ENCODE measurements at places on chromosomes 3 and 15.

GRCh38 chr3:133412183-133413132 lies 12.6 kb downstream of the BFSP2 start:
- no peak for DNase-seq

DNA sequence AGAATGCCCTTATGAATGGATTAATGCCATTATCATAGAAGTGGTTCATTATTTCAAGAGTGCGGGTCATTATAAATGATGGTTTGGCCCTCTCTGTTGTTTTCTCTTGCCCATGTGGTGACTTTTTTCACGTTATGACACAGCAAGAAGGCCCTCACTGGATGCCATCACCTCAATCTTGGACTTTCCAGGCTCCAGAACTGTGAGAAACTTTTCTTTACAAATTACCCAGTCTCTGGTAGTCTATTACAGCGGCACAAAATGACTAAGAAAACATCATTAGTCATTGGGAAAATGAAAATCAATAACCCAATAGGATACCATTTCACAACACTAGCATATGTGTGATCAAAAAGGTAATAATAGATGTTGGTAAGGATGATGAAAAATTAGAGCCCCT lies 119.0 kb upstream of the LPP start:
- DNase-seq = no peak

DNA sequence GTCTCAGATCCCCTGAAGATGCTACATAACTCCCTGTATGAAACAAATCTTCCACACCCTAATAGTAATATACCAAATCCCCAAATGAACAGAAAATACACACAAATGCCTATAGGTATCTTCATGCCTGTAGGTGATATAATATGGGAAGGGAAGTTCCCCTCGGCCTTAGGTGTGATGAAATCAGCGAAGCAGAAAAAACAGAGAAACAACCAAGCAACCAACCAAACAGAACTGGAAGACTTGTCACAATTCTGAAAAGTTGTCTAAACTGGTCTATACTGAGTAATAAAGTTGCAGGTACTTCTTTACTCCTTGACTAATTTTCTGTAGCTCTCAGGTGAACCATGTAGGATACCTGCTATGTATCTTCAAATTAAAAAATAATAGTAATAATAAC lies 82.2 kb upstream of the SATB1 start:
- no peak for DNase-seq

DNA sequence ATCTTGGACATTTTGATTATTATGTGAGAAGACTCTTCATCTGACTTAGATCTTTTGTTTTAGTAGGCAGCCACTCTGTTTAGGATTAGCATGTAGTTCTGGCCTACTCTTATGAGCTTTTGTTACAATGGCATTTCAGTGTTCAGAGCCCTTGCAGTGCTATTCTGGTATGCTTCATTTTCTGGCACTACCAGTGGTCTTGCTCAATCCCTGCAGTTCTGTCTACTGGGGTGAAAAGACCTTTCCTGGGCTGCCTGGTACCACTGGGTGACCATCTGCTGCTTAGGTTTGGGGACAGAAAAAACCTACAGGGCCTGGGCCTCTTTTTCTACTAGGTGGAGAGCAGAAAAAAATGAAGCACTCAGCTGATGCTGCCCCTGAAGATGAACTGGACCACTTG lies 42.5 kb downstream of the IL16 start:
- DNase-seq = no peak

GRCh38 chr3:104676241-104676640 lies 690.5 kb upstream of the ALCAM start:
- no peak for DNase-seq

DNA sequence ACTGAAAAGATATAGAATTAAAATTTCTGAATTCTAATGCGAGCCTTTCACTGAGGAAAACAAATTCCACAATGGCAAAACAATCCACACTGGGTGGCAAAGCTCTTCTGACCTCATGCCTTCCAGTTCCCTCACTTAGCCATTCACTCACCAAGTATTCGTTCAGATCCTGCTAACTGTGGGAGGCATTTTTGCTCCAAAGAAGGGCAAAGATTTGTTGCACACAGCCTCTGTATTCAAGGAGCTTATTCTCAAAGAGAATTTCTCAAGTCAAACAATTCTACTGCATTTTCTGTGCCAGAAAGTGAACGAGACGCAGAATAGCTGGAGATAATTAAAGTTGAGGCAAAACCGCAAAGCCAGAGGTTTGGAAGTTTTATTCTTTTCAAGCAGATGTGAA lies 77.3 kb downstream of the CPNE4 start:
- DNase-seq = no peak

GRCh38 chr3:127475975-127476705 lies 114.4 kb downstream of the TPRA1 start:
- DNase-seq = no peak

- DNase-seq = no peak
Measured at GRCh38 chr15:26128611-26129140, 265.5 kb upstream of the ATP10A start.

DNA sequence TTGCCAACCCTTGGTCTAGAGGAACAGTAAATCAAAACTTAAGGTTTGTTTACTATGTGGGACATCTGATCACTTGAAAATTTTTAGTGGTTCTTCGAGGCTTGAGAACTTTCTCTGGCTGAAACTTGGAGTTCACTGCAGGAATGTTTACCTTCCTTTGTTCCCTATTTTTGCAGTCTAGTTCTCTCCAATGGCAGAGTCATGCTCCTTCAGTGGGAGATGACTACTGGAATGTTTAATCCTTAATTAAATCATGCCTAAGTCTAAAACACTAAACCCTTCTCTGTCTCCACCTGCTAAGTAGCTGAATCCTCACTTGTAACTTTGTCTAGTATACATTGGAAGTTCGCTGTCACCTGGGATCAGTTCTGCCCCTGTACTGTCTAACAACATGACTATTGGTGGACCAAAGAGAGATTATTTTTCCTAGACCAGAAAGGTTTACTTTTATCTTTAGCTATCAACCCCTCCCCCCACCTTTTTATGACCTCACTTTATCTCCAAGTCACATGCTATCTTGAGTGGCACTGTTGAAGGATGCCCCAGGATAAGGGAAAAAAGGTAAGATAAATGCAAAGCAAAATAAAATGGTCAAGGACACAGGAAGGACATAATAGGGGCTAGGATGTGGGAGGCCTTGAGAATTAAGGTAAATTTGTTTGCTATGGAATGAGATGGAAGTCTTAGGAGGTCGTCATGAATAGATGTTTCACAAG lies 1.2 kb upstream of the ZNF609 start:
- DNase-seq = no peak

- no peak for DNase-seq
Measured at GRCh38 chr3:63438826-63439371, 160.8 kb downstream of the SYNPR start.

- DNase-seq = no peak
Measured at GRCh38 chr3:190183121-190183520, 62.4 kb upstream of the P3H2 start.

- DNase-seq = no peak
Measured at GRCh38 chr3:146271180-146271579, 20.3 kb upstream of the PLSCR4 start.

GRCh38 chr15:99412626-99413025 lies 153.2 kb upstream of the MEF2A start:
- no peak for DNase-seq
